HFFc6 (cell line): ENCODE measurements at places on chromosomes 16 and 17. TPM values are rescaled to one million over a fixed set of nuclear protein-coding genes. Genes with fewer than 3 reads are reported as not detected.

ZBTB4 gene
- total RNA-seq: 59.1 to 67.7 TPM (median 65.4 TPM) in 3 replicates

- H3K4me3 ChIP-seq: no peak overlapping the region
- H3K27ac ChIP-seq: no peak overlapping the region
- DNase-seq: no peak
- H3K4me1 ChIP-seq: no peaks in the 10 kb centered on the region
Measured at GRCh38 chr16:82793528-82794245, 166.9 kb downstream of the CDH13 start.

DNA sequence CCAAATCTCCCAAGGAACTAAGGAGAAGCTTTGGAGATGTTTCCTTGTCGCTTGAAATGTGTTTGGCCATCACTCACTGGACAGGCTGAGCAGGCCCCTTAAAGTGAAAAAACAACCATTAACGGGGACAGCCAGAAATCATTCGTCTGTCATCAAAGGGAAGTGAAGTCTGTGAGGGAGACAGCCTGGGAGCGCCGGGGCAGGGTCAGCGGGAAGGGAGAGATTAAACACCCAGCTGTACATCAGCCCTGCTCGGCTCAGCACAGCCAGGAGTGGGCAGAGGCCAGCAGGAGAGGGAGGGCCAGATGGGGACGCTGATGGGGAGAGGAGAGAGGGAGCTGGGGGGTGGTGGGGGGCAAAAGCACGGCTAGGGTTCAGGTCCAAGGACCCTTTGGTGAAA is 105.1 kb downstream of the SDK2 start:
- no peak overlapping the region for H3K27ac ChIP-seq
- no peaks in the 10 kb centered on the region; the same call in 1 of the 2 replicates for H3K27me3 ChIP-seq
- H3K4me1 ChIP-seq: no peaks in the 10 kb centered on the region
- no peak overlapping the region for H3K4me3 ChIP-seq
- H3K36me3 ChIP-seq: peaks cover 5% of the 10 kb centered on the region; the same call in 1 of the 2 replicates
- no peak for DNase-seq

GRCh38 chr16:4006397-4006999 is 109.7 kb downstream of the ADCY9 start:
- H3K4me3 ChIP-seq: no peak overlapping the region
- H3K36me3 ChIP-seq: peaks cover 10% of the 10 kb centered on the region; the same call in 1 of the 2 replicates
- H3K27me3 ChIP-seq: no peaks in the 10 kb centered on the region
- no peak overlapping the region for H3K27ac ChIP-seq
- DNase-seq: no peak

SMPD3 gene
- 0.18 to 0.73 TPM (median 0.20 TPM) in 3 replicates for total RNA-seq

DNA sequence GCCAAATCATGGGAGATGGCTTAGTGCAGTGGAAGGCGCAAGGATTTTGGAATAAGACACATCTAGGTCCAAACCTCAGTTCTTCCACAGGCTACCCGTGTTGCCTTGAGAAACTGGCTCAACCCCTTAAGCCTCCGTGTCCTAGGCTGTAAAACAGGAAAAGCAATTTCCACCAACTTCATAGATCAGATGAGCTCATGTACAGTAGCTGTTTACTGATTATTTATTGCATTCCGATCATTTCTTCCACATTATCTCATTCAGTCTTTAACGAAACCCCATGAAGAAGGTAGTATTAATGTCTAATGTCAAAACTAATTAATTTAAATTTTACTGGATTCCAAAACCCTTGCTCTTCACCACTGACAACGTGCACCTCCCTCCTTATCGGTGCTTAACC is 231.6 kb downstream of the GRIN2A start:
- DNase-seq: no peak
- H3K36me3 ChIP-seq: no peaks in the 10 kb centered on the region
- H3K4me3 ChIP-seq: no peak overlapping the region
- no peaks in the 10 kb centered on the region for H3K4me1 ChIP-seq
- H3K27ac ChIP-seq: no peak overlapping the region
- H3K27me3 ChIP-seq: no peaks in the 10 kb centered on the region; the same call in none of the 2 replicates

FOXN1 gene
- not detected in 3 replicates for total RNA-seq

ITGAL gene
- total RNA-seq: not detected in 2 replicates

DNA sequence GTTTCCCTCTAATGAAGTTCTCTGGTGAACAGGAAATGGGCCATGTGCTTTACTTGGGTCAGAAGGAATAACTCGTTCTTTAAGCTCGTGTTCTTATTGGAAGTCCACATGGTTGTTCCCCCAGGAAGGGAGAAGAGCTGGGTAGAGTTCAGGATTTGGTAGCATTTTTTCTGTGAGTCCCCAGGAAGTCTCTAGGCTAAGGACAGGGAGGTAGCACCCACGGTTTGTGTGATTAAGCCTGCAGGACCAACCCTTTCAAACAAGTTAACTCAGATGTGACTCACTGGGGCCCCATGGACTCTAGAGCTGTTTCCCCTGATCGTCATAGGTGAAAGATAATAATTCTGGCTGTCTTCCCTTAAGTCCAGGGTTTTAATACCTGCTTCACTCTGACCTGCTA is 16.4 kb downstream of the SAP30BP start:
- peaks cover 5% of the 10 kb centered on the region; the same call in 1 of the 2 replicates for H3K27me3 ChIP-seq
- peak overlapping the region; percentile 78 for H3K4me3 ChIP-seq
- peak; percentile 86 for DNase-seq
- H3K27ac ChIP-seq: peak overlapping the region; percentile 96

- peaks cover 9% of the 10 kb centered on the region for H3K27me3 ChIP-seq
- H3K36me3 ChIP-seq: peaks cover 15% of the 10 kb centered on the region
- DNase-seq: no peak
- peak overlapping the region; percentile 68 for H3K27ac ChIP-seq
Measured at GRCh38 chr17:81516439-81516838, 3.8 kb upstream of the ACTG1 start.

- no peak overlapping the region for H3K4me3 ChIP-seq
- DNase-seq: no peak
- no peaks in the 10 kb centered on the region for H3K36me3 ChIP-seq
- H3K27me3 ChIP-seq: no peaks in the 10 kb centered on the region
- no peak overlapping the region for H3K27ac ChIP-seq
Measured at GRCh38 chr16:3819175-3819527, 61.4 kb downstream of the CREBBP start.

DNA sequence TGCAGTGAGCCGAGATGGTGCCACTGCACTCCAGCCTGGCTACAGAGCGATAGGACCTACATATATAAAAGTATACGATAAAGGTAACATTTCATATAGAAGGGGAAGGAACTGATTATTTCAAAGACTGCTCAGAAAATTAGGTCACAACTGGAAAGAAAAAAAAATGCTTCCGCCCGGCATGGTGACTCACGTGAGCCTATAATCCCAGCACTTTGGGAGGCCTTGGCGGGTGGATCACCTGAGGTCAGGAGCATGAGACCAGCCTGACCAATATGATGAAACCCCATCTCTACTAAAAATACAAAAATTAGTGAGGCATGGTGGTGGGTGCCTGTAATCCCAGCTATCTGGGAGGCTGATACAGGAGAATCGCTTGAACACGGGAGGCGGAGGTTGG is 7.8 kb downstream of the TEX14 start:
- H3K4me3 ChIP-seq: no peak overlapping the region
- H3K4me1 ChIP-seq: no peaks in the 10 kb centered on the region
- no peak for DNase-seq

DNA sequence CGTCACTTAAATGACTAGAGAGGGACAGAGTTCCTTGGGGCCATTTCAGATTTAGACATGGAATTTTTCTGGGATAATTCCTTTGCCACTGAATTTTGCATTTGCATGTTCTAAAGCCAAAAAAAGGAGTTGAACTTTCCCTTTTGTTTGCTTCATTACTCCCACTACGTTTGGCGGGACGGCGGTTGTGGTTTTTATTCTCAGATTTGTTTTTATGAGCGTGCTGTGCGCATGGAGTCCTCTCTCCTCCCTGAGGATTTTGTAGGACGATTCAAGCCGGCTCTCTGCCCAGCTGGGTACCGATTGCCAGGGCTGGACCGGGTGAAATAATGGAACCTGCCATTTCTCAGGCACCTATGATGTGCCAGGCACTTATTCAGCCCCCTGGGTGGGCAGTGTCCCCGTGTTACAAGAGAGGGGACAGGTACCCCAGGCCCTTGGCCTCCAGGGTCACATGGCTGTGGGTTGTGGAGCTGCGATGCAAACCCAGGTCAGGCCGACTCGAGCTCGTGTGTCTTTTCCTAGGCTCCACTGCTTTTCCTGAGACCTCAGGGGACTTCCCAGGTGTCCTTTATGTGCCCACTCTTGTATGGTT is 18.8 kb downstream of the CMIP start:
- H3K27me3 ChIP-seq: peaks cover 2% of the 10 kb centered on the region; the same call in 1 of the 2 replicates
- no peak overlapping the region for H3K27ac ChIP-seq
- H3K4me1 ChIP-seq: peaks cover 31% of the 10 kb centered on the region
- peaks cover 14% of the 10 kb centered on the region for H3K36me3 ChIP-seq

DNA sequence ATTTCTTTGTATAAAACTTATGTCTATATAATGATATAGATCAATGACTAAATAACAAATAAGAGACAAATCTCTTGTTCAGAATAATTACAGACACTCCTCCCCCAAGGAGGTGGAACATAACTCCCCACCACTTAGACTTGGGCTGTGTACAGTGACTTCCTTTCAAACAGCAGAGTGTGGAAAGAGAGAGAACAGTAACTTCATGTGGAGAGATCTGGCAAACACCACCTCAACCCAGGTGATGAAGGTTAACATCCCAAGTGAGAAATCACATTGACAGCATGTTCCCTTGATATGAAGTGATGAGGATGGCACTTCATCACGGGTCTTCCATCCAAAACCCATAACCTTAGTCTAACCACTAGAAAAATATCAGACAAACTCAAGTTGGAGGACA is 169.3 kb downstream of the PARN start:
- peaks cover 31% of the 10 kb centered on the region for H3K36me3 ChIP-seq
- H3K4me3 ChIP-seq: no peak overlapping the region
- peaks cover 50% of the 10 kb centered on the region for H3K4me1 ChIP-seq
- H3K27me3 ChIP-seq: peaks cover 2% of the 10 kb centered on the region
- no peak for DNase-seq
- H3K27ac ChIP-seq: no peak overlapping the region

TNFRSF13B gene
- total RNA-seq: not detected in 3 replicates

GRCh38 chr17:81867170-81867990 is 3.8 kb downstream of the ARHGDIA start:
- peaks cover 61% of the 10 kb centered on the region for H3K27me3 ChIP-seq
- H3K36me3 ChIP-seq: peaks cover 21% of the 10 kb centered on the region
- peak overlapping the region; percentile 93 for H3K27ac ChIP-seq
- peak; percentile 58 for DNase-seq

LITAFD gene
- total RNA-seq: not detected in 3 replicates

GRCh38 chr17:70767102-70767701 is 597.9 kb downstream of the KCNJ2 start:
- H3K4me1 ChIP-seq: no peaks in the 10 kb centered on the region
- DNase-seq: peak; percentile 30
- no peak overlapping the region for H3K27ac ChIP-seq
- H3K4me3 ChIP-seq: no peak overlapping the region
- H3K27me3 ChIP-seq: 0 out of 2 replicates have a peak, but pooled peaks cover 2% of the 10 kb centered on the region
- H3K36me3 ChIP-seq: no peaks in the 10 kb centered on the region

TBC1D3D gene
- 0.10 to 1.0 TPM in 2 of 3 replicates, not detected in the other for total RNA-seq

DNA sequence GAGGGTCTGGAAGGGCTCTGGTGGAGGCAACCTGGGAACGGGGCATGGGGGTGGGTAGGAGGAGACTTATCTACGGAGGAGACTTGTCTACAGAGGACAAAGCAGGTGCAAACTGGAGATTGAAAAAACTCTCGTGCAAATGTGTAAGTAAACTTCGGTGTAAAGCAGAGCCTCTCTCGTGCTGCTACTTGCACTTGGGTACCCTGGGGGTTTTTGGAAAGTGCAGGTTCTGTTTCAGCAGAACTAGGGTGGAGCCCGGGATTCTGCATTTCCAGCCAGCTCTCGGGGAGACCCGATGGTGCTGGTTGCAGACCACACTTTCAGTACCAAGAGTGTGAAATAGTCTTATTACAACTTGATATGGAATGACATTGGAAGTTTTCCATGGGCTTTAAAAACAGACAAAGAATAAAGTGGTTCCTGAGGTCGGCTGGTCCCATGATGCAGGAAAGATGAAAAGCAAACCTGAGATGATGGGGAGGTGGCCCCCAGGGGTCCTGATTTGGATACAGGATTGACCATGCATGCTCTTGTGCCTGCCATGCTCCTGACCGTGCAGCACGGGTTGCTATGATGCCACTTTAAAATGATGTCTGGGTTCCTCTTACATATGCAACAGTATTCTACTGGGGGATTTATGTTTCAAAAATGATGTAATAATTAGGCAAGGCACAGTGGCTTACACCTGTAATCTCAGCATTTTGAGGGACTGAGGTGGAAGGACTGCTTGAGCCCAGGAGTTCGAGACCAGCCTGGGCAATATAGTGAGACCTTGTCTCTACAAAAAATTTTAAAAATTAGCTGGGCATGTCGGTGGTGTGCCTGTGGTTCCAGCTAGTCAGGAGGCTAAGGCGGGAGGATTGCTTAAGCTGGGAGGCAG is 69.3 kb downstream of the IRF8 start:
- no peaks in the 10 kb centered on the region for H3K36me3 ChIP-seq
- H3K4me1 ChIP-seq: peaks cover 24% of the 10 kb centered on the region
- H3K27me3 ChIP-seq: peaks cover 32% of the 10 kb centered on the region
- no peak overlapping the region for H3K4me3 ChIP-seq

PYY gene
- not detected in 3 replicates for total RNA-seq

GRCh38 chr16:31242206-31242605 is 17.6 kb upstream of the ITGAM start:
- DNase-seq: peak; percentile 12
- H3K4me1 ChIP-seq: no peaks in the 10 kb centered on the region
- H3K4me3 ChIP-seq: no peak overlapping the region
- H3K27ac ChIP-seq: no peak overlapping the region
- H3K36me3 ChIP-seq: no peaks in the 10 kb centered on the region

DNA sequence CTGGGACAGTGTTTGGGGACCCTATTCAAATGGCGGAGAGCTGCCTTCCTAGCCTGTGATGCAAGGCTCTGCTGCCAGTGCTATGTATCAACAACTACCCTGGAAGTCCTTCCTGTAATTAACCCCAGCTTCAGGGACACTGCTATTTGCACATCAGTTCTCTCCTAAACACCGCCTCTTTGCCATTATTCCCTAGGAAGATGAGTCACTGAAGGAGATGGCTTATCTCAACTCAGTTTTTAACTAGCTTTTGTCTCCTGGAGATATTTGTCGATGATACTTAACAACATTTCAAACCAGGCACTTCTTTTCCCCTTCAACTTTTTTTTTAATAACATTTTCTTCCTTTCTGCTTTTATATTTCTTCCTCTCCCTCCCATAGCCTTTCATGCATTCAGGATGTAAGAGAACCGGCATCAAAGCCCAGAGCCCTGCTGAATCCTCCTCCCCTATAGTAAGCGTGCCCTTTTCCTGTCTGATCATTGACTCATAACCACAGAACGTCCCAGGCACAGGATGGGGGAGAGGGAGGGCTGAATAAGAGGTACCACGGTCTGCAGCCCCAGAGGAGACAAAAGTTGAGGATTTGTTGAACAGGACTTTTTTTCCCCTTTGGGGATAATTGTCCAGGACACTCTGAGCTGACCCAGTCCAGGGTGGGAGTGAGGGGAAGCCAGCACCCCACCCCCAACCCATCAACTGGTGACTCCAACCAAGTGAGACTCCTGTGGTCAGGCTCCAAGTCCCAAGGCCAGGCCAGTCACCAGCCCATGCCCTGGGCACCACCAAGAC is 387.8 kb upstream of the SALL1 start:
- no peaks in the 10 kb centered on the region; the same call in 1 of the 2 replicates for H3K27me3 ChIP-seq
- H3K4me1 ChIP-seq: peaks cover 45% of the 10 kb centered on the region
- H3K4me3 ChIP-seq: peak overlapping the region; percentile 81
- no peaks in the 10 kb centered on the region for H3K36me3 ChIP-seq
- DNase-seq: peak; percentile 89

MMP15 gene
- total RNA-seq: 1.2 to 3.6 TPM (median 3.0 TPM) in 3 replicates

GRCh38 chr16:70561623-70562022 is 38.0 kb downstream of the SF3B3 start:
- no peak overlapping the region for H3K27ac ChIP-seq
- H3K36me3 ChIP-seq: peaks cover 42% of the 10 kb centered on the region
- H3K4me3 ChIP-seq: no peak overlapping the region
- H3K27me3 ChIP-seq: no peaks in the 10 kb centered on the region; the same call in 1 of the 2 replicates
- H3K4me1 ChIP-seq: no peaks in the 10 kb centered on the region
